Stimulated activated CD4-positive, alpha-beta T cell treated with anti-CD3 and anti-CD28 coated beads, Interleukin-1b, Interleukin-23, amount 100 ng/mL, for 1 hour (primary cell): ENCODE measurements at places on chromosomes 5 and 9.

DNA sequence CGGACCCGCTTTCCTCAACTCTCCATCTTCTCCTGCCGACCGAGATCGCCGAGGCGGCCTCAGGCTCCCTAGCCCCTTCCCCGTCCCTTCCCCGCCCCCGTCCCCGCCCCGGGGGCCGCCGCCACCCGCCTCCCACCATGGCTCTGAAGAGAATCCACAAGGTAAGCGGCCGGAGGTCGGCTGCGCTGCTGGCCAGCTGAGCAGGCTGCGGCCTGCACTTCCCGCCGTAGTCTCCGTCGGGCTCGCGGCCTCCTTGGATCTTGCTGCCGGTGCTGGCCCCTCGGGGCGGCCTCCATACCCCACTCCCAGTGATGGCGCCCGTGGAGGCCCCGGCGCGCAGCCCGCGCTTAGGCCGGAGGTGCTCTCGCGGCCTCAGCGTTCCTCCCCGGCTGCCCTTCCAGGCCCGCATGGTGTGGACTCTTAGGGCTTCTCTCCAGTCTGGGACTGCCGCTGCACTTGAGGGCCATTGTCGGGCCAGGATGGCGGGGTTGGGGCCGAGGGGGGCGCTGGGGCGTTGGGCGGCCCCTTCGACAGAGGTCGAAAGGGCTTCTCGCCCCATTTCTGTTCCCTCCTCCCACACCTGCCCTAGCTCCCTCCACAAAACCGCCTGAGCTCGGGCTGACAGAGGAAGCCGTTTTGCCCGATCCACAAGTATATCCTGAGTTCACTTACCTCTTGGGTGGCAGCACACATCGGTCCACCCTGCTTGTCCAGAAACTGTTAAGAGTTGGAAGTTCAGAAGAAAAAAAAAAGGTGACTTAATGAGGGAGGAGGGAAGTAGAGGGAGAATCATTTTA is 714 bp downstream of the UBE2D2 start:
- DNase-seq = peak; percentile 4

- DNase-seq = no peak
Observed at GRCh38 chr9:122036988-122037387, 56.1 kb downstream of the TTLL11 start.

DNA sequence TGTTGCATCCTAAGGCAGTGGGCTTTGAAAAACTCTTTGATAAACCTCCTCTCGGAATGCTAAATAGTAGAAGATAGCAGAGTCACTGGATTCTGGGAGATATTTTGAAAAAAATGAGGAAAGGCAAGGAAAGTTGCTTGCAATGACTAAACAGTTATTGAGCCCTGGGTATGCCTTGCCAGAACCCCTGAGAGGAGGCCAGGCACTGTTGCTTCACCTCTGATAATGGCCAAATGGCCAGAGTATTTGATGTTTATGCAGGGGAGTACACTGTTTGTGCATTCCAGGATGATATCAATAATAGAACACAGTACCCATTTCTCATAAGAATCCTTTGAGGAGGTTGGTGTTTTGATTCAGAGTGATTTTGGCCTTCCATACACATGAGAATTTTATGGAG is 935.1 kb upstream of the WWC1 start:
- no peak for DNase-seq

DNA sequence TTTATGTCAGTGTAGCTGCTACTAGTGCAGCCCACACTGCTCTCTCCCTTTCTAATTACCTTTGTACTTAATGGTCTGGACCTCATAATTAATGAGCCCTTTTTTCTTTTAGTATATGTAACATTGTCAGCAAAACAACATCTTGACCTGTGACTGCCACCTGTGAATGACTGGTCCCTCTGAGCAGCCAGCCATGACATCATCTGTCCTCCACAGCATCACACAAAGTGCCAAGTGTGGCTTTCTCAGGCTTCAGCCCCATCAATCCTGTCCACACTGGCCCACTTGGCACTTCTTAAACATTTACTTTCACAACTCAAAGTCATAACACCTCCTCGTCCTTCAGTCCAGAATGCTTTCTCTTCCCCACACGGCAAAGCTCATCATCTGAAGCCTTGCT is 104.7 kb downstream of the GPR21 start:
- no peak for DNase-seq

DNA sequence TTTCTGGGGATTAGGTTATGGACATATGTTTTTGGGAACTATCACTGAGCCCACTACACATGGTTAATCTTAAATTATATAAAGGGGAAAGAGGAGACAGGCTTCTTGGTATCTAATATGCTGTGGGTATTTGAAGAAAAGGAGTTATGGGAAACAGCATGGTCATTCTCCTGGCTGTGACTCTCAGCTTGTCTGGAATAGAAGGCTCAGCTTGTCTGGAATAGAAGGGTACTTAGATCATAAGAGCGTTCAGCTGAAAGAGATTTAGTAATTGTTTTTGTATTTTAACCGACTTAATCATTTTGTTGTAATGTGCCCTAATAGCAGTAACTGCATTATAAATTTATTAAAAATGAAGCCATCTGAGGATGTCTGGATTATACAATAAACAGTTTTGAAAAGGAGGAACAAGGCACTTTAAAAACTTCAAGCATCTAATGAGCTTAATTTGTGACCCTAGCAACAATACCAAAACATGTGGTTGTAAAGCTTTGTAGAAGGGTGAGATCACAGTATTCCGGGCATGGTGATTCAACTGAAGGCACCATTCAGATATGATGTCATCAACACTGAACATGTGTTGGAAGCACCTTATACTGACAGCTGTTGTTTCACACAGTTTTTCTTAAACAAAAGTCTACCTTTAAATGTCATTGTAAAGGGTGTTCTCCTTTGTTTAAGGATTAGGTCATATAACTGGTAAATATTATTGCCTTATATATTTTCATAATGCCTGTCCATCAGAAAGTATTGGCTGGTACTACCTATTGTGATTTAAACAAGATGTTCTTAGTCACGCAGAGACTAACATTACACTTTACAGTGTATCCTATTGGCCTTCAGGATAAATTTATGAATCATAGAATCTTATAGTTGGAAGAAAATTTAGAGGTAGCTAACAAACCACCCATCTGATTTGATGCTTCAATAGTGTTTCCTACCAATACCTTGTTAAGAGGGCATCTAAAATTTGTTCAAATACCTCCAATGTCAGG is 2174.1 kb upstream of the WWC1 start:
- DNase-seq = no peak

GRCh38 chr9:19176856-19177255 is 49.6 kb upstream of the PLIN2 start:
- no peak for DNase-seq

- DNase-seq = no peak
Observed at GRCh38 chr5:1003296-1003937, 5.2 kb upstream of the NKD2 start.

DNA sequence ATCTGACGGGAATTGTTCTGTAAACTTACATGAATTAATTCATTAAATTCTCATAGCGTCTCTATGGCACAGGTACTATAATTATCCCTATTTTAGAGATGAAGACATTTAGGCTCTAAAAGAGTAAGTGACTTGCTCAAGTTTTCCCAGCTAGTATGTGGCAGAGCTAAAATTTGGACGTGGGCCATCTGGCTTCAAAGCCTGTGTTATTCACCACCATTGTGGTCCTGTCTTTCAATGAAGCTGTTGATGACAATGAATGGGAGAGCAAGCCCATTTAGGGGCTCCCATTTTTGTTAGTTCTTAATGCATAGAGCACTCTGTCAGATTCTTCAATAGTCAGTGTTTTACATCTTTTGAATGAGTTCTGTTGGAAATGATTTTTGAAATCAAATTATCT is 236.0 kb upstream of the CD180 start:
- no peak for DNase-seq

- no peak for DNase-seq
Observed at GRCh38 chr9:100211476-100211875, 112.4 kb downstream of the INVS start.

- DNase-seq = no peak
Observed at GRCh38 chr5:140835622-140836510, 1.8 kb downstream of the PCDHA7 start.

DNA sequence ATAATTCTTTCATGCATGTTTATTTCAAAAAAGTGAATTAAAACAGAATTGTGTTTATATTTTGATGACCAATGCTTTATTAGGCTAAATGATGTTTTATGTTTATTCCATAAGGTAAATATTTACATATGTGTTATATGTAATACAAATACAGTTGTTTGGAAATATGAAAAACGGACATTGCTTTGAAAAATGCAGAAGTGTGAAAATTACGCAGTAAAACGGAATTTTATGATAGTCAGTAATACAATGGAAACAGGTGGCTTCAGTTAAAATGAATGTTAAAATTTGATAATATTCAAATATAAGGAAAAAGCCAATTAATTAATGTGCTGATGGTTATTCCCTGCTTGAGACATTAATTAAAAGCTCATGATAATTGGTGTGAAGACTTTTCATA is 1633.8 kb downstream of the MAT2B start:
- no peak for DNase-seq

DNA sequence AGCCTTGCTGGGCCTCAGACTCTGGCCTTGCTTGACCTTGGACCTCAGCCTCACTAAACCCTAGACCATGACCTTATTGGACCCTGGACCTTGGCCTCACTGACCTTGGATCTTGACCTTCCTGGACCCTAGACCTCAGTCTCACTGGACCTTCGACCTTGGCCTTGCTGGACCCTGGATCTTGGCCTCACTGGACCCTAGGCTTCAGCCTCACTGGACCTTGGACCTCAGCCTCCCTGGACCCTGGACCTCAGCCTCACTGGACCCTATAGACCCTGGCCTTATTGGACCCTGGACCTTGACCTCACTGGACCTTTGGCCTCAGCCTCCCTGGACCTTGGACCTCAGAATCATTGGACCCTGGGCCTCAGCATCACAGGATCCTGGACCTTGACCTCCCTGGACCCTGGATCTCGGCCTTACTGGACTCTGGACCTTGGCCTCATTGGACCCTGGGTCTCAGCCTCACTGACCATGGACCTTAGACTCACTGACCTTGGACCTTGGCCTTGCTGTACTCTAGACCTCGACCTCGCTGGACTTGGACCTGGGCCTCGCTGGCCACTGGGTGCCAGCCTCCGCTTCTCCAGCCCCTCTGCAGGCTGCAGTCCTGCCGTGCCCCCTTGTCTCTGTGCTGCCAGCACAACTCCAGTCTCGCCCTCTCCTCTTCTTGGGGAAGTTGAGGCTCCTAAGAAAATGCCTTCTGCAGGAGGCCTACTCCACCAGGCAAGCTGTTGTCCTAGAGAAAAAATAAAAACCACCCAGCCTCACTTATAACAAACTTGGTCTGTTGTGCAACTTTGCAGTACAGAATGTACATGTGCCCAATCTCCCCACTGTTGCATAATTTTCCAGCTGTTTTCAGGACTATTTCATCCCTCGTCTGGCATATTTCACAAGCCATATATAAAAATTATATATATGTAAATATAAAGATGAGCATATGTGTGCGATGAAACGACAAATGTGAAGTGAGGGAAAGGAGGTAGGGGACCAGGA is 11.0 kb upstream of the ADAMTS2 start:
- DNase-seq = no peak

DNA sequence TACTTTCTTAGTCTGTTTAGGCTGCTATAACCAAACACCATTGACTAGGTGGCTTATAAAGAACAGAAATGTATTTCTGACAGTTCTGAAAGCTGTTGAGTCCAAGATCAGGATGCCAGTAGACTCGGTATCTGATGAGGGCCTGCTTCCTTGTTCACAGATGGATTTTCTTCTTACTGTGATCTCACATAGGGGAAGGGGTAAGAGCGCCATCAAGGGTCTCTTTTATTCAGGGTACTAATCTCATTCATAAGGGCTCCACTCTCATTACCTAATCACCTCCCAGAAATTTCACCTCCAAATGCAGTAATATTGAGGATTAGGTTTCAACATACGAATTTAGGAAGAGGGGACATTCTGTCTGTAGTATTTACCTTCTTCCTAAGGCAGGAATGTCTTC is 384.0 kb upstream of the DMAC1 start:
- no peak for DNase-seq
